ENCODE measurements at places on chromosomes 5 and 9.

DNA sequence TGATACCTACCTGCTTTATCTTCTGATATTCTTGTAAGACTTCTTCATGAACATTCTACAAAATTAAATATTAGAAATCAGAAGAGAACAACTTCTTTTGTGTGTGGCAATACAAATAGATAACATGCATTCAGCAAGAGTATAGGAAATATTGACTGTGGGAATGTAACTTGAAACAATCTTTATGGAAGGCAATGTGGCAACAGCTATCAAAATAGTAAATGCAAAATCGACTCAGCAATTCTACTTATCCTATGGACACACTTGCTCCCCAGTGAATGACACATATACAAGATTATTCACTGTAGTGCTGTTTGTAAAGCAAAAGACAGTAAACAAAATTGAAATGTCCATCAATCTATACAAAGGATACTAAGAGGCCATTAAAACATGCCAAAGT, 66.5 kb upstream of the GLRX start:
- no peak for DNase-seq

GRCh38 chr5:3006961-3007551, 255.6 kb upstream of the IRX2 start:
- no peak for DNase-seq

DNA sequence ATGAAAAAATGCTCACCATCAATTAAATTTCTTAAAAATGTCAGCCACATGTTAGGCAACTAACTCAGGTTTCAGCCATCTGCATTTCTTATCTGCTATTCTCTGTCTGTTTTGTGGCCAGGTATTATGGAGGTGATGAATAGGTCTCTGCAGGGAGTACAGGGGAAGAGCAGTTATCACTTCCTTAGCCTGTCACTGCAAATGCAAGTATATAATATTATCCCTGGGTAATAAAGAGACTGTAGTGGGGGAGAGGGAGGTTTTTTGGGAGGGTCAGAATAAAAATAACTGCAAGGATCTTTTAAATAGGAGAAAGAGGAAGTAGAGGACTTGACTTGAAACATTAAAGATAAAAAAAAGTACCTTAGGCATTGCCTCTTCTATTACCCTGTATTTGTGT, 49.6 kb upstream of the PTGER4 start:
- DNase-seq, result no peak

GRCh38 chr9:108727580-108728111, 128.1 kb downstream of the ACTL7B start:
- no peak for DNase-seq

- DNase-seq, result peak; percentile 73
Observed at GRCh38 chr5:147303976-147304375, 69.2 kb downstream of the STK32A start.

DNA sequence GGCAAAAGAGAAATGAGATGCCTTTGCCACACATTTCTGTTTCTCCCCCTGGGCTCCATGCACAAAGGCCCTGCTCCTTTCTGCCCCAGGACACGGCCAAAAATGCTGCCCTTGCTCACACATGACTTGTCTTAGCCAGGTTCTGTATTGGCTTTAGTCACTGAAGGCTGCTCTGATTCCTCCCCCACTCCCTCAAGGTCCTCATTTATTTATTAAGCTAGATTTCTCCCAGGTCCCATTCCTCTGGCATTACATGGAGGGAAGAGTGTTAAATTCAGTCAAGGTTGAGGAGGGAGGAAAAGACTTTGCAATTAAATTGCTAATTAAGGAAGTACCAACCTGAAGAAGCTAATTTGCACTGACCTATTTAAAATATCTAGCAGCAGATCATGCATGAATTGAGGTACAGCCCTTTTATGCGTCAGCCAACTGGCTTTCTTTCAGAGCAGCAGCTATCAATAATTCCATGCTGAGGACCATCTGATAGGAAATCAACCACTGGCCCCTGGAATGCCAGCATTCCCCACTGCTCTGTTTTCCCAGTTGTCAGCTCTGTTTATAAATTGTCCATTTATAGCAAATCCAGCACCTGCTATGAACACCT, 81.2 kb upstream of the MAP3K1 start:
- no peak for DNase-seq

DNA sequence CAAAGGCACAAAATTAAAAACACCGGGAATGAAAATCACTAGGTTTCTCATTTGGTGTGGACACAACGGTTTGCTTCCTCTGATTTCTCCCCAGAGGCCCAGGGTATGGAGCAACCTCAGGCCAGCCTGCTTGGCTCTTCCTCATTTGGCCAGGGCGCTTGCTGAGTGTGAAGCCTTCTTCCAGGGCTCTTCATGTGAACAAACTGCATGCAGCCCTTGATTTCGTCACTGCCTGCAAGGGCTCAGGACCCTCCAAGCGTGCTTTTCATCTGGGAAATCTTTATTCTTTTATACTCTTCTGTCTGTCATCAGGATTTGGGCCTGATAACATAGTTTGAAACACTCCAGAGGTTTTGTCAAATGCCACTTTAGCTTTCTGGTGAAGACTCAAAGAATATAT, 122.6 kb upstream of the KLF4 start:
- DNase-seq, result no peak

DNA sequence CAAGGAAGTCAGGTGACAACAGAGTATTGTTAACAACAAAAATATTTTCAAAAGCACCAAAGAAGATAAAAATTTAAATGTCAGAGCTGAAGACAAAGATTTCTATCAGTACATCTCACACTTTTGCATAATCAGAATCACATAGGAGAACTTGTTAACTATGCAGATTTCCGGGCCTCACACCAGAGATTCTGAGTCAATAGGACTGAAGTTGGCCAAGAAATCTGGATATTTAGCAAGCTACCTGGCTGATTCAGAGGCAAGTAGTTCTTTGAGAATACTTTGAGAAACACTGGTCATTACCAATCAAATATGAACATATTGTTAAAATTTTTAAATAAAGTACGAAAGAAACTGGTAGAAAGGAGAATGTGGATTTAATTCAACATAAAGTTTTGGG, 80.5 kb upstream of the GLIS3 start:
- no peak for DNase-seq

- no peak for DNase-seq
Observed at GRCh38 chr5:40615586-40616170, 64.0 kb upstream of the PTGER4 start.

Data from fibroblast of upper back skin (primary cell).